ENCODE measurements at places on chromosomes 2 and 18. TPM values are rescaled to one million over a fixed set of nuclear protein-coding genes. Genes with fewer than 3 reads are reported as not detected.

The SERPINB13 gene
- total RNA-seq: not detected

The GPAT2 gene
- total RNA-seq: 0.06 TPM

The PER2 gene
- total RNA-seq: 1.7 TPM

The MC2R gene
- not detected for total RNA-seq

The DBI gene
- 93.6 TPM for total RNA-seq

The KLHL14 gene
- total RNA-seq: 0.34 TPM

The IL1F10 gene
- not detected for total RNA-seq

The ANTXR1 gene
- total RNA-seq: 11.1 TPM

The CD8A gene
- total RNA-seq: not detected

The FSHR gene
- not detected for total RNA-seq

The ABCG5 gene
- total RNA-seq: not detected
